ENCODE measurements at places on chromosomes 12 and 14.

GRCh38 chr12:113889076-113889475 is 77.0 kb downstream of the RBM19 start:
- DNase-seq: no peak

GRCh38 chr12:28367993-28368392 is 177.7 kb downstream of the CCDC91 start:
- no peak for DNase-seq

DNA sequence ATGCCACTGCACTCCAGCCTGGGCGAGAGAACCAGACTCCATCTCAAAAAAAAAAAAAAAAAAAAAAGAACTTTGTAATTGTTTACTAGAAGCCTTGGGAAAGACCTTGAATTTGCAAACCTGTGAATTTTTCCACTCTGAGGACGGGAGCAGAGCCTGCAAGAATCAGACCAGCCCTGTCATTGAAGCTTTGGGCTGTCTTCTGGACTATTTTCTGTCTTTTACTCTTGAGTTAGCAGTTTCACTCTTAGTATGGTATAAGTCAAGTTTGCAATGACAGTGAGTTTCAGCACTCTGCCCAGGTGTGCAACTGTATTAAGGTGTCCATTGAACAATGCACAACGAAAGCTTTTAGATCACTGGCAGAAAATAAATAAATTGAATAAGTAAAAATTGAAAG is 81.4 kb upstream of the KRAS start:
- DNase-seq: peak; percentile 54

DNA sequence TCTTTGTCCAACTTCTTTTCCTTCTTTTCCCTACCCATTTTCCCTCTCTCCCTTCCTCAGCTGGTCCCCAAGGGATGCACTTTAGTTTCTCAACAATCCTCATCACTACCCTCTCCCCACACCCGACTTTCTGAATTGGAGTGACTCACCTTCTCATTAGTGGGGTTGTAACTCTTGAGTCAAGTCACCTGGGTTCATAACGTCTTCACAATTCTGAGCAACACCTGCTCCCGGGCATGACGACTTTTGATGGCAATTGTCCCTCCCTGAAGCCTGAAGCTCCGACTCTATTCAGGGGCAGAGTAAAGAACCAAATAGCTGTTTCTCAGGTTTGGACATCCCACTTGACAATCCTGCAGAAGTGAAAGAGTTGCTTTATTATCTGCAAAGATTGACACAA is 82.7 kb upstream of the OTX2 start:
- no peak for DNase-seq

GRCh38 chr14:100765991-100766390 is 39.3 kb downstream of the DLK1 start:
- no peak for DNase-seq

DNA sequence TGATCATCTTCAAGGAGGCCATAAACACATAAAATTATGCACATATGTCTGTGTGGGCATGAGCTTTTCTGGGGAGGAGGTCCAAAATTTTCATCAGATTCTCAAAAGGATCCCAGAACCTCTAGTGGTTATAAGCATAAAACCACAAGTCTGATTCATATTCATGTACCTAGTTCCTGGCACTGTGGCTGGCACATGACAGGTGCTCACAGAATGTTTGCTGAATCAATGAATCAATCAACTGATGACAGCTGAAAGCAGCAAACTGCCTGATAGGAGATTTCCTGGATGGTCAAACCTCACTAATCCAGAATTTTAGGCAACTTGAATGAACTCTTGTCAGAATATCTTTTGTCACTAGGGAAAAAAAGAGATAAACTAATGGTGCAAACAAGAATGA is 13.5 kb upstream of the CMKLR1 start:
- DNase-seq: no peak

- no peak for DNase-seq
These were observed 68.9 kb downstream of the FSCB start for GRCh38 chr14:44438221-44438620.

GRCh38 chr14:24443053-24443665 is 583 bp upstream of the SDR39U1 start:
- DNase-seq: no peak

Data from activated CD4-positive, alpha-beta T cell treated with anti-CD3 and anti-CD28 coated beads, Interleukin-10, Interleukin-2, amounts not matched to agents 100 ng/mL and 50 ng/mL, durations not matched to agents 16 hours and 8 hours (primary cell).